Activated CD4-positive, alpha-beta memory T cell treated with anti-CD3 and anti-CD28 coated beads for 36 hours (primary cell): ENCODE measurements at places on chromosomes 7 and 10.

- DNase-seq: no peak
Measured at GRCh38 chr7:37342176-37342687, 106.4 kb downstream of the ELMO1 start.

DNA sequence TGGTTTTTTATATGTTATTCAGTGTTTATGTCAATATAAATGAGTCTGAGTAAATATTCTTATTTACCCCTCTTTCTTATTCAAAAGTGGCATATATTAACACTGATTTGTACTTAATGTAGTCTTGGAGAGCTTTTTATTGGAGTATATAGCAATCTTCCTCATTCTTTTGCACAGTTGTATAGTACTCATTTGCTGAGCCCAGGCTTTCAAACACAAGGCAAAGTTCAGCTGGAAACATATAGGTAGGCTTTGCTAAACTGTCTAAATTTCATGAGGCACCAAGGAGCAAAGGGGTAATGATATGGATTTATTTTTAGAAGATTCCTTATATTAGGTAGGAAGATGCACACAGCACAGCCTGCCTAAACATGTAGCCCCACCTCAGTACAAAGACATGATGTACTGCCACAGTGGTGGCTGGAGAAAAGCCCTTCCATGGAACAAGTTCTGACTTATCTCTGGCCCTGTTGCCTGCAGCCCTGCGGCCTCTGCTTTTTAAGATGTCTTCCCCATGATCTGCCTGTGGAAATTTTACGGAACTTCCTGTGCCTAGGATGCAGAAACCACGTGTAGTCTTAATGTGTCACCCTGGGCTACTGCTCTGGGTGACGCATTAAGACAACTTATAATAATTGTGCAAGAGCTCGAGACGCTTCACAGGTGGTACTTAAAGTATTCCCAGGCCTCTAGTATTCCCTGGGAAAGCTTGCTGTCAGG lies 9.6 kb upstream of the PDCD4 start:
- no peak for DNase-seq

- DNase-seq: no peak
Measured at GRCh38 chr7:22569586-22570321, 69.8 kb upstream of the STEAP1B start.

- DNase-seq: no peak
Measured at GRCh38 chr10:25646371-25646770, 287.7 kb upstream of the MYO3A start.

DNA sequence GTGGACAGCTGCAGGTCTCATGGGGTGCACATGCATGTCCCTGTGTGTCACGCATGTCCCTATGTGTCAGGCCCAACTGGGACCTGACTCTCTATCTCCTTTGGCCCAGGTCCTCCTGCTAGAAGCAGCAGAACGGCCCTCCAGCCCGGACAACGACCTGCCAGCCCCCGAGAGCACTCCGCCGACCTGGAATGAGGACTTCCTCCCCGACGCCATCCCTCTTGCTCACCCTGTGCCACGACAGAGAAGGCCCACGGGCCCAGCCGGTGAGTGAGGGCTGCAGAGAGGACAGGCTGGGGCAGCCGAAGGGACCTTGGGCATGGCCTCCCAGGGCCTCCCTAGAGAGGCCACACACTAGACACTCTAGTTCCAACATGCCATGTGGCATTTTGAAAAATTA lies 89.3 kb downstream of the MYL10 start:
- DNase-seq: no peak

DNA sequence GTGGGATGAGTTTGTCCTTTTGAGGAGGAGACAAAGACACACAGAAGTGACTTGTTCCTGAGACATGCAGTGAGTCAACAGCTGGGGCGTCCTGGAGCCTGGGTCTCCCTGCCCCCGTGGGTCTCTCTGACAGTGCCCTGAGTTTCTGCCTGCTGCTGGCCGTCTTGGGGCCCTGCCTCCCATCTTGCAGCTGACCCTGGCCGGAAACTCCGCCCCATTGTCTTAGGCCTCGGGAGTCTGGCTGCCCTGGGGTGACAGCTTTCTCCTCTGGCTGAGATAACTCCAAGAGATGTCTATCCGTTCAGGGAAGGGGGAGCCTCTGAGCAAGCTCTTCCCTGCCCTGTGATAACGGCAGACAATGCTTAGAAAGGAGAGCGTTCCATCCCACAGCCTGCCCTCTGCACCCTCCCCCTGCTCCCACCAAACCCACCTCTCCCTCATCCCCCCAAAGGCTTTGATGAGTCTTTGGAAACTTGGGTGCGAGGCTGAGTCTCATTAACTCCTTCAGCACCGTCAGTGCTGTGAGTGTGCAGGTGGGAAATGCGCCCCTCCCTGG lies 69.5 kb upstream of the PODXL start:
- DNase-seq: no peak

DNA sequence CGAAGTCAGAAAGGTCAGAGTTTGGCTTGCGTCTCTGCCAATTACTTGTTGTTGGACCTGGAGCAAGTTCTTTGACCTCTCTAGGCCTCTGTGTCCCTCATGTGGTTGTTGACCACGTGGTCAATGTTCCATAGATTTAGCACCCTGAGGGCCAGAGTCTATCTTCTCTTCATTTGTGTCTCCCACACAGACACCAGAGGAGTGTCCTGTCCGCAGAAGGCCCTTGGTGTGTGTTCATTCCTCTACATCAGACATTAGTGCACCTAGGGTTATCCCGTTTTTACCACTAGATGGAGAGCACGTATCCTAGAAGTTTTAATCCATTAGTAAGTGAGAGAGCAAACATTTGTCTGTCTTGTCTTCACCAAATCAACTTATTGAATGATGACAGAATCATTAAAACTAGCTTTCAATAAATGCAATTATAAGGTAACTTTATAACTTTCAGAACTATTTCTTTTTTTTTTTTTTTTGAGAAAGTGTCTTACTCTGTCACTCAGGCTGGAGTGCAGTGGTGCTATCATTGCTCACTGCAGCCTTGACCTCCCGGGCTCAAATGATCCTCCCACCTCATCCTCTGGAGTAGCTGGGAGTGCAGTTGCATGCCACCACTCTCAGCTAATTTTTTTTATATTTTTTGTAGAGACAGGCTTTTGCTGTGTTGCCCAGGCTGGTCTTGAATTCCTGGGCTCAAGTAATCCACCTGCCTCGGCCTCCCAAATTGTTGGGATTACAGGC lies 122.5 kb upstream of the ANKRD1 start:
- DNase-seq: no peak

- DNase-seq: no peak
Measured at GRCh38 chr7:145269418-145270161, 433.7 kb upstream of the TPK1 start.

- no peak for DNase-seq
Measured at GRCh38 chr7:143406002-143406357, 2.7 kb downstream of the EPHA1 start.

DNA sequence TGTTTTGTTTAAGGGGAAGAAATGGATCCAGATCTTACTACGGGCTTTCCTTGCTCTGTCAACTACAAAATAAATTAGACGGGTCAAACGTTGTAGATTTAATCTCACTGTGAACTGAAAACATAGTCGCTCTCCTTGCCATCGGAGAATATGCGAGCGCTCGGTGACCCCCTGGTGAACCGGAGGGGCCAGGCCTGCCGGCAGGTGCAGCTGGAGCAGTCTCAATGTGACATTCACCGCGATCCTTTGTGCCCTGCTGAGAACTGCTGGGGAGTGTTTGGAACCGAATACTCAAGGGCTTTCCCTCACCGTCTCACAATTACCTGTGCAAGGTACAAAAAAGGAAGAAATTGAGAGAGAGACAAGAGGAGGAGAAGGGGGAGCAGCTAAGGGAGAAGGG lies 174.1 kb upstream of the GPR26 start:
- DNase-seq: no peak

DNA sequence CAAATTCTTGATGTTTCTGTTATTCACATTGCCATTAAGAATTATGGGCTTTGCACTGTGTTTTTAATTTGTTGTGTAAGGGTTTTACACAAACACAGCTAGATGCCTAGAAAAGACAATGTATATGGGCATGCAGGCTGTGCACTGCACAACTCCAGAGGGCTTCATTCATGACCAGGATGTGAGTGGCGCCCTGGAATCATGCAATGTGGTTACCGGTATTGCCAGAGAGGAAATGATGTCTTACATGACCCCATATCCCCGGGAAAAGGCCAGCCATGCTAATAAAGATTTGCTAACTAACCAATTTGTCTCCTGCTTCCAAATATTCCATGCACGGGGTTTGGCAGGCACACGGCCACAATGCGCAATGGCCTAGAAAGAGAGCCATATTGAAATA lies 16.9 kb downstream of the KCNMA1 start:
- DNase-seq: no peak

- no peak for DNase-seq
Measured at GRCh38 chr10:60962946-60963345, 19.0 kb upstream of the RHOBTB1 start.

GRCh38 chr10:31528831-31529230 lies 209.8 kb downstream of the ZEB1 start:
- DNase-seq: no peak

GRCh38 chr10:119203006-119203405 lies 4.4 kb upstream of the GRK5 start:
- no peak for DNase-seq

- DNase-seq: no peak
Measured at GRCh38 chr7:26784118-26784517, 80.3 kb downstream of the SKAP2 start.

- no peak for DNase-seq
Measured at GRCh38 chr7:22723181-22723601, 3.8 kb upstream of the IL6 start.

DNA sequence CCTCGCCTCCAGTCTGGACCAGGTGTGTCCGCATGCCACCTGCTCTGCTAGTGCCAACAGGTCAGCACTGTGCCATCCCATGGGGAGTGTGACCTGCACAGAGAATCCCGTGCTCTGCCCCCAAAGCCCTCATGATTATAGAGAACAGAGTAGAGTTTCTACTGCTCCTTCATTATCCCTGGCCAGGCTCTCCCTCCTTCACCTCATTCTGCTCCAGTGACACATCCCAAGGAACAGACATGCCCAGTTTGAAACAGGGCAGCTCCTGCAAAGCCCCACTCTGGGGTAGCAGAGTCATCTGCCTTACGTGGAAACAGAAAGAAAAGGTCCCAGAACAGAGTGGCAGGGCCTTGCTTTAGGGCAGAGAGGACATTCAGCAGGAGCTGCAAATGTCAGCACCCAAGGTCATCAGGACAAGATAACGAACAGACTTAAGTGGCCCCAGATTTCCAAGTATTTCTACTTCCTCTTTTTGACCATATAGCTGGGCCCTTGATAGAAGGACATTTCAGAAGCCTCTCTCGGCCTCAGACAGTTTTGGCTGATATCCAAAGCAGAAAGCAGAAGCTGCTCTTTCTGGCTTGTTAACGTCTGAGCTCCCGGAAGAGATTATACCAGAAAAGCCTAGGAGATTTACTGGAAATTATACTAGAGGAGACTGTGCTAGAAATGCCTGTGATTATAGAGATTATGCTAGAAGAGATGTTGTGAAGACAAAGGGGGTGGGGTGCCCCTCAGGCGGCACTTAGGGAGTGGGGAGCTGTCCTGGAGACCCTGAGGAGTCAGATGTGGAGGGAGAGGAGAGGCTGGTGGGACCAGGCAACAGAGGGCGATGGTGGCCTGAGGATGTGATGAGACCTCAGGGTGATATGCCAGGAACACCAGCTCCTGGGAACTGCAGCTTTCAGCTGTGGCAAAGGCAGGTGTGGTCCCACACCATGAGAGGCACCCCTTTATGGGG lies 12.6 kb downstream of the TMEM176B start:
- DNase-seq: no peak

DNA sequence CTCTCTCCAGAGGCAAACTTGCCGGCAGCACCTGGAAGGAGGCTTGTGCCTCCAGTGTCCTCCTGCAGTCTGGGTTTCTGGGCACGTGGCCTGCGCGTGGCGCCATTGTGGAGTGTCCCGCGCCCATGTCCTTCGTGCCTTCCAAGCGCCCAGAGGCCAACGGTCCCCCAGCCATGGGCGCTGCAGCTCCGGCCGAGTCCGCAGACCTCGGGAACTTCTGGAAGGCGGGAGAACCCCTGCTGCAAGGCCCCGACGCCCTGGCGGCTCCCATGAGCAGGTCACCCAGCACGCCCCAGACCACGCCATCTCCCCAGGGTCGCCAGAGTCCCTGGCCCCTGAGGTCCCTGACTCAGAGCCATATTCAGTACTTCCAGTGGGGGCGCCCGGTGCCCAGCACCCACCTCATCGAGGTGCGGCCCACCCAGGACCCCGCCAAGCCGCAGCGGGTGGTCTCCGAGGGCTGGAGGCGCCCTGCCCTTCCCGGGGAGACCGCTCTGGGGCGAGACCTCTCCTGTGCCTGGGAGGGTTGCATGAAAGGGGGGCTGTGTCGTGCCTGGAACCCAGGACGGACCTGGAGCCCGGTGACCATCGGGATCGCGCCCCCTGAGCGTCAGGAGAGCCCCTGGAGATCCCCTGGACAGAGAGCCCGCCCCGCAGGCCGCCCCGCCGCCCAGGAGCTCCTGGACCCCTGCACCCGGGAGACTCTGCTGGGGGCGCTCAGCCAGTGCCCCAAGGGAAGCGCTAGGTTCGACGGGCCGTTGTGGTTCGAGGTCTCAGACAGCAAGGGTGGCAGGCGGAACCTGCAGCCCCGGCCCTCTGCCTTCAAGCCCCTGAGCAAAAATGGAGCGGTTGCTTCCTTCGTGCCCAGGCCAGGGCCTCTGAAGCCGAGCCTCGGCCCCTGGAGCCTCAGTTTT lies at the start of gene POM121L12:
TSS of gene POM121L12 (plus strand) at position 135 of the 914 bp plus-strand sequence. CDS start at position 174, 39 bp downstream.
- no peak for DNase-seq

- DNase-seq: no peak
Measured at GRCh38 chr10:17954861-17955260, 3.1 kb downstream of the SLC39A12 start.

GRCh38 chr10:124122211-124122610 lies 28.8 kb upstream of the CHST15 start:
- DNase-seq: no peak

DNA sequence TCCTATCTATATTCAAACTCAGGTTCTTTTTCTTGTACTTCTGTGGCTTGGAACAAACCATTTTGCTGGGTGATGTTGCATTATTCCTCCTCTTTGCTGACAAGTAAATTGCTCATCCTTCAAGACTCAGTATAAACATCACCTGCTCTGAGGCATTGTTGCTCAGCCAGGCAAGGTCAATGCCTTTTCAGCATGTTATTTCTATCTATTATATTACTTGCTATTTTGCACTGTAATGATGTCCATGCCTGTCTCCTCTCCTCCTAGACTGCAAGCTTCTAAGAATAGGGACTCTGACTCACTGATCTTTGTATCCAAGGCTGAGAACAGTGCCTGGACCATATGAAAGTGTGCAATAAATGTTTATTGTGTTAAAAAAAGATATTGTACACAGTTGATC lies 293.8 kb downstream of the RNLS start:
- DNase-seq: no peak

DNA sequence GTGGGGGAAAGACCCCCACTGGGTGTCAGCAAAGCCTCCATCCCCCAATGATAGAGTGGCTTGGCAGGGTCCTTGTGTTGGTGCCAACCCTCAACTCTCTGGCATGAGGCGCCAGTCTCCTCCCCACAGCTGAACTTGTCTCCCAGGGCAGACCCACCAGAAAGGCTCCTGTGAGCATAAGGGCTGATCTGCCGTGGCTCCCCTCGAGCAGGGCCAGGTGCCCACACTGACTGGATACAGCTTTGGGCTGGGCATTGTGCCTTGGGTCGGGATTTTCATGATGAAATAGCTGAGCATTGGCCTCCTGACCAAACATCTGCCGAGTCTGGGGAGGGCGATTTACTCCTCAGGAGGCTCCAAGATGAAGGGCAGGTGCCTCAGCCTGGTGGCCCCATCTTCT lies 68.1 kb upstream of the NPTX2 start:
- no peak for DNase-seq

- no peak for DNase-seq
Measured at GRCh38 chr10:398954-399353, 263.7 kb downstream of the ZMYND11 start.
